ENCODE measurements at places on chromosomes 12 and 14.

DNA sequence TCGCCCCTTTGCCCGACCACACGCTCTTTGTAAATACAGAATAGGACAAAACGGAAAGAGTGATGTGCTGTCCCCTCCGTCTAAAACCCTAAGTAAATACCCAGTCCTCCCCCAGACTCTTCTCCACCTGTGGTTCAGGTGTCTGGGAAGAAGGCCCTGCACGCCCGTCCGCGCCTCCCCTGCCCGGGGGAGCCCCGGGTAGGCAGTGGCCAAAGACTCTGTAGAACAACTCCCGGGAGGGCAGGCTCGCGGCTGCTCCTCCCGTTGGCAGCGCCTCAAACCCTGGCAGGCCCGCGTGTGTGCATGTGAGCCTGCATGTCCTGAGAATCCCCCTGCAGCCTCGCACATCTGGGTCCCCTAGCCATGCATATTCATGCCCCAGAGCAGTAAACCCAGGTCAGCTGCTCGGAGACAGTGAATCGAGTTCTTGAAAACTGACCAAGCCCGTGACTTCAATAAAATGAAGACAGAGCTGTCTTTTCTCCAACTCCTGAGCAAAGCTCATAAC lies 165.8 kb downstream of the MON2 start:
- DNase-seq, result peak; percentile 3

DNA sequence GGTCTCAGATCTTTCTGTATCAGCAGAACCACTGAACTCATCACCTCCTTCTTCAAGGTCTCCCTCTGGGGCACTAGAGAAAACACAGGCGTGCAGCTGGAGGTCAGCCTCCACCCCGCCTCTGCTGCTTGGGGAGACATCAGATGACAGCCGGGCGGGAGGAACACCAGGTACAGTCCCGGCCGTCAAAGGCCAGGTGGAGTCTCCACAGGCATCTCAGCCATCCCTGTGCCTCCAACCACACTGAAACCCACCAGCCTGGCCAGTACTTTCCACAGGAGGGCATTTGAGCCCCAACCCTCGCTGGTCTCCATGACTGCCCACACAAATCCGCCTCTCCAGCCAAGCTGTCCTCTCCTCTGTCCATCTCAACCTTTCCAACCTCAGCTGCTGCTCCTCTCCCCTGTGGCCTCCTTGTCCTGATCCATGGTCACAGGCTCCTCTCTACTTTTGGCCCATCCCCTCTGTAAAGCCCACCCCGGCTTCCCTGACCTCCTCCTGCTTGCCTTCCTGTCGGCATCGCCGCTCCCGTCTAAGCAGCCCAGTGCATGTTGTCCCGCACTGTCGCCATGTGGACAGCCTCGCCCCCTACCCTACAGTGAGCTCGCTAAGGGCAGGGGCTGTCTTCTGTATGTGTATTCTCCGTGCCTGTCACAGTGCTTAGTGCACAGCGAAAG lies 21.4 kb upstream of the FKBP4 start:
- DNase-seq, result no peak

GRCh38 chr12:92076101-92076500 lies 69.5 kb downstream of the BTG1 start:
- no peak for DNase-seq

GRCh38 chr14:72305561-72305960 lies 373.3 kb downstream of the RGS6 start:
- DNase-seq, result no peak

- no peak for DNase-seq
These were observed 629 bp downstream of the FBRSL1 start for GRCh38 chr12:132490422-132491137.

DNA sequence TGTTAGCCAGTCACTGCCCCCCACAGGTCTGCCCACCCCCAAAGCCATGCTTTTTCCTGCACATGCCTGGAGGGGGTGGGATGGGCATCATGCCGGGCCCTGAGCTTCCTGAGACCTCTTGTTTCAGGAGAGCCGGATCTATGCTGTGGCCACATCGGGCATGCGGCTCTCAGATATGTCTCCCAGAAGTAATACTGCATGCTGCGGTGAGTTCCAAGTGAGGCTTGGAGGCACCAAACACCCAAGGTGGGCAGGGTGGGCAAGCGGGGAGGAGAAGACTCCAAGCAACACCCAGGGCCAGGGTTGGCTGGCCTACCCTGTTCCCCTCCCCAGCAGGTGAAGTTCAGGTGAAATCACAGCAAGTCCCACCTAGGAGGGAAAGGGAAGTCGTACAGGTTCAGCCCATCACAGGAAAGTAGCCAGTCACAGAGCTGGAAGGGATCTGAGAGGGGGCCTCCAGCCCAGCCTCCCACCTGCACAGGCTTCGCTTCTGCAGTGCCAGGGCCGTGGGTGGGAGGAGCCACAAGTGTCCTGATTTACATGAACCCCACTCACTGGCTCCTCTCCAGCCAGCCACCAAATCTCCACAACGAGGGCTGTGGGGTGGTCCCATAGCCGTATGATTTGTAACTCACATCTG lies 30.9 kb downstream of the PIGH start:
- no peak for DNase-seq

DNA sequence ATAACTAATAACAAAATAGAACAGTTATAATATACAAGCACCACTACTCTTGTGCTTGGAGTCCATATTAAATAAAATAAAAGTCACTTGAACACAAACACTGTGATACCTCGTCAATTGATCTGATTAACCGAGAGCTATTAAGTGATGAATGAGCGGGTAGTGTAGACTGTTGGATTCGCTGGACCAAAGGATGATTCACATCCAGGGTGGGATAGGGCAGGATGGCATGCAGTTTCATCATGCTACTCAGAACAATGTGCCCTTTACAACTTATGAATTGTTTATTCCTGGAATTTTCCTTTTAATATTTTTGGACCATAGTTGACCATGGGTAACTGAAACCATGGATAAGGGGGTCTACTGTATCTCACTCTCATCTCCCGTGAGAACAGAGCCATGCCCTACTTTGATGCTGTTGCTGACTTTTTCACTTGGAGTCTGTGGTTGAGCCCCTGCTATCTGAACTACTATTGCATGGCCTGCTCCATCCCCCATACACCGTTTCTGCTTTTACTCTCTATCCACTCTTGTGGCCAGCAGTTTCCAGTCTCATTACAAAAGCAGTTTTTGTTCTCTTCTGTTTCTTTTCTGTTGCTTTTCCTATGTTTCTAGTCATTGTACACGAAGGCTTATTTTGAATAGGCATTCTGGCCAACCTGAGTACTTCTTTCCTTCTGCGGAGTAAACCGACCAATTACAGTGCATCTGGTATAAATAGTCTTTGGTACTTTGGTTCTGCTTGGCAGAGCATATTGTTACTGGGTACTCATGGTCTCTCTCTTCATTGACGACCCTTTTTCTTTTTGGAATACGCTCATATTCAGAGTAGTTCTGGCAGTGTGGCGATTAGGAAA lies 12.2 kb downstream of the TMTC2 start:
- no peak for DNase-seq

DNA sequence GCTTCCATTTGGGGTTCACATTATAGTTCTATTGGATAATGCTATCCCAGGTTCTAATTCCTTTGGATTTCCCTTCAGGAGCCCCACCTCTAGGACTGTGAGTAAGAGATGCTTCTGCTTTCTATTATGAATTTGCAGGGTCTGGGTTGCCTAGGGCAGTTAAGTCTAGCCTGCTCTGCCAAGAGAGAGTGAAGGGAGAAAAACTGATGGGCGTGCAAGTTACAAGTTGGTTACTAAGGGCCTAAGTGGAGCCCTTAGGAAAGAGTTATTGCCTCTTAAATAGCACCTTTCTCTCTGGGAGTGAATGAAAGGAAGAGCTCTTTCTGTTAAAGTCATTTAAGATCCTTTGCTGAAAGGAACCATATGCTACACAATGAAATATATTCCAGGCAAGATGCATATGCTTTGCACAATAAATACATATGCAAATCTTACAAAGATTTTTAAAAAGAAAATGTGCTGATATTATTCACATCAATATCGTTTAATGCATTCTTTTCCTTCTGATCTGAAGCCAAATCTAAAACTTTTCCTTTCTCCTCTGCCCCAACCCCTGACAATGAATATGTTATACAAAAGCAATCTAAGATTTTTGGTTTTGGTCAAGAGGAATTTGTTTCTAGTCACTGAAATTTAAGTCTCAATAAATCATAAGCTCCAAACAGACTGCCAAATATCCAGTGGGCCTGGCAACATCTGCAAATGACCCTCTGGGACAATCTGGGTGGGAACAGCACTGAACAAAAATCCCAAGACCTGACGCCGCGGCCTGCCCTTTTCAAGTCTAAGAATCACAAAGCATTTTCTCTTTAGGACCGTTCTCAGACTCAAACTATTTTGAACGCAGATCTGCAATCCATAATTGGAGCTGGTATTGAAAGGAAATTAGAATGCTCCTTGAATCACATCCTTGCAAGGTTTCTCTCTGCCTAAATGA lies 586.7 kb downstream of the ETNK1 start:
- no peak for DNase-seq

- no peak for DNase-seq
These were observed 50.0 kb downstream of the SSPN start for GRCh38 chr12:26245175-26245942.

GRCh38 chr14:36258241-36258640 lies 62.2 kb downstream of the MBIP start:
- DNase-seq, result no peak

GRCh38 chr12:103571286-103571685 lies 15.8 kb upstream of the STAB2 start:
- no peak for DNase-seq

GRCh38 chr14:74346341-74346740 lies 1.9 kb upstream of the VRTN start:
- no peak for DNase-seq

- DNase-seq, result no peak
These were observed 119.6 kb downstream of the PLXNC1 start for GRCh38 chr12:94267921-94268471.

GRCh38 chr14:69818758-69819191 lies 21.7 kb upstream of the SLC10A1 start:
- DNase-seq, result peak; percentile 42

GRCh38 chr12:105850103-105850968 lies 288.4 kb downstream of the NUAK1 start:
- no peak for DNase-seq

DNA sequence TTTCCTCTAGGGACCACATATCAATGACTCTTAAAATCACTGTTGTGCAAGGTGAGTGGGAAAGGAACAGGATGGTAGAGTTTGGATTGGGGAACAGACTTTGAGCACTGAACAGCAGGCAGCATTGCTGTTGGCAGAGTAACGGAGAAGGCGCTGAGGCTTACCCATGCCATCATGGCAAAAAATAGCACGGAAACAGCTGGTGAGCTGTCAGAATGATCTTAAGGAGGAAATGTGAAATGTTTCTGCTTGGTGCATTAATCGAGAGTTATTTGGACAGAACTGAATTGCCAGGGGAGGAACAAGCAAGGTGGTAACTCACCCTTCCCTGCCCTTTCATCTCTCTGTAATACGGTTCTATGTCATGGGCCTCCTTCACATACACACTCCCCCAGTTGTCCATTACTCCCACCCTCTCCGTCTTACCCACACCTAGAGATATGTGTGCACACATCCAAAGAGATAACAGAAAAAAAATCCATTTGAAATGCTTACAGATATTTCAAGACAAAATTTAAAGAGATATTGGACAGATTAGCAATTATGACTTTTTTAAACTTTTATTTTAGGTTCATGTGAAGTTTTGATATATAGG lies 572.5 kb downstream of the DIO2 start:
- DNase-seq, result no peak

All from CD8-positive, alpha-beta memory T cell (primary cell).